ENCODE measurements at places on chromosomes 1 and 21.
A peak's percentile ranks its signal among the peaks of the same experiment; 100 is the strongest.

DNA sequence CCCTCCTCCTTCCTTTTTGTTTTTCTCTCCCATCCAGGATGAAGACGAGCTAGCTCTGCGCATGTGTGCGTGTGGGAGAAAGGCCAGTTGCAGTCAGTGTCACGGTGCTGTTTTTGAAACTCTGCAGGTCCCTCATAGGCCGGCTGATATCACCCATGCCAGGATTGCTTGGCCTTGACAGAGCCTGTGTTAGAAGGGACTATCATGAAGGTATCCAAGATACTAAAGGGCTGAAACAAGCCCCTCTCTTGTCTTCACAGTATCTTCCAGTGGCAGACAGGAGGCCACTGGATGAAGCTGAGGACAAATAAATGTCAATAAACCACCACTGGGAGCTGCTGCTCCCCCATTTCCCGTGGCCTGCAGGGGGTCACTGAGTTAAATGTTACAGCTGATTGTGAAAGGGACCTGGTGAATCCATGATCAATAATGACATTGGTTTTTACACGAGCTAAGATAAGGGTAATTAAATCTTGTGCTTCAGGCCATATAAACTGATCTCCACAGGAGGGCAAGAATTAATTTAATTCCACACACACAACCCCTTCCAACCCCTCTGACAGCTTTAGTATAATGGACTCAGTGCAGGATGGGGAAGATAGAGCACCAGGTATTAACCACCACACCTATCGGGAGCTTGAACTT is 64.6 kb upstream of the TARBP1 start:
- peak; percentile 90 for DNase-seq

DNA sequence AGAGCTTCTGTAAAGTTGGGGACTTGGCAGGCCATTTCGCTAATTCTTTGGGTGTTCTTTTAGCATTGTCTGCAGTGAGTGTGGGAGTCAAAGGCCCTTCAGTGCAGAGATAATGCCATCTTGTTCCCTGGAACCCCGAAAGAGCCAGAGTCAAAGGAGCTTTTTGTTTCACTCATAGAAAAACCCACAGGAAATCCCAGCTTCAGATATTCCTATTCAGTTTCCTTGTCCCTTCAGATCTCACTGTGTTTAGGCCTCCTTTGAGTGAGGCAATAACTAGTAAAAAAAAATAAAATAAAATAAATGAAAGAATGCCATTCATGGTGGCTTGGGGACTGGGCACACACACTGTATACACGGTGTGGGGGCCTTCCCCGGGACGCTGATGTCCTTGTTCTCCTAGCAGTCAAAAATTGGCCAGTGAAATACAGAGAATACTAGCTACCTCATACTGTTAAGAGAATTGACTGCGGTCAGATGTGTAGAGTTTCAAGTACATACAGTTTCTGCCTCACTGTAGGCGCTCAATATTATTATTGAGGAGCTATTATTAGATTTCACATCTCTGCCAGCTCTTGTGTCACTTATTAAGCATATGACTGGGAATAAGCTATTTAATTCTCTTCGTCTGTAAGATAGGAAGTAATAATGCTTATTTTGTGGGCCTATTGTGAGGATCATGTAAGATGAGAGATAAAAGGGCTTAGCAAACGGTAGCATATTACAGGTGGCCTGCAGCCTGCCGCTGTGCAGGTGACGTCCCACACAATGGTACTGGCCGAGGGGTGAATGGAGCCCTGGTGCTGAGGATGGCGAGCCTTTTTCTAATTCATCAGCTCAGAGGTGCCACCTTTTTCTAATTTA is 16.7 kb downstream of the DISC1 start:
- DNase-seq, result peak; percentile 91

- no peak for DNase-seq
Measured at GRCh38 chr1:151535326-151536271, 4.5 kb upstream of the TUFT1 start.

DNA sequence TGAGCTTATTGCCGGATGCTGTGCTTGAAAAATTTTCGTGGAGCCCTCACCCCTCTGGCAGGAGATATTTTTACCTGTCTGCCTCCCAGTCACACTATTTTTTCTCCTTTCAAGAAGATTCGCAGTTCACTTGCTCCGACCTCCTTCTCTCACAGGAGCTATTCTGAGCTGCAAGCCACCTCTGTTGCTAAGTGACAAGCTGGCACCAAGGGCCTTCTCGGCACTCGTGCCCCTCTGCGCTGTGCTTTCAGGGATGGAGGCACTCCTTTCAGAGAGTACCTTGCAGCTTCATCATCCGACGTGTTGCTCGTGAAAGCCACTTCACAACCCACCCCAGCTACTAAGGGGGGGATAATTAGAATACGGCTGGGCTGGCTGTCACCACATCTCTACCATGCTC is 11.6 kb downstream of the SLC6A17 start:
- no peak for DNase-seq

DNA sequence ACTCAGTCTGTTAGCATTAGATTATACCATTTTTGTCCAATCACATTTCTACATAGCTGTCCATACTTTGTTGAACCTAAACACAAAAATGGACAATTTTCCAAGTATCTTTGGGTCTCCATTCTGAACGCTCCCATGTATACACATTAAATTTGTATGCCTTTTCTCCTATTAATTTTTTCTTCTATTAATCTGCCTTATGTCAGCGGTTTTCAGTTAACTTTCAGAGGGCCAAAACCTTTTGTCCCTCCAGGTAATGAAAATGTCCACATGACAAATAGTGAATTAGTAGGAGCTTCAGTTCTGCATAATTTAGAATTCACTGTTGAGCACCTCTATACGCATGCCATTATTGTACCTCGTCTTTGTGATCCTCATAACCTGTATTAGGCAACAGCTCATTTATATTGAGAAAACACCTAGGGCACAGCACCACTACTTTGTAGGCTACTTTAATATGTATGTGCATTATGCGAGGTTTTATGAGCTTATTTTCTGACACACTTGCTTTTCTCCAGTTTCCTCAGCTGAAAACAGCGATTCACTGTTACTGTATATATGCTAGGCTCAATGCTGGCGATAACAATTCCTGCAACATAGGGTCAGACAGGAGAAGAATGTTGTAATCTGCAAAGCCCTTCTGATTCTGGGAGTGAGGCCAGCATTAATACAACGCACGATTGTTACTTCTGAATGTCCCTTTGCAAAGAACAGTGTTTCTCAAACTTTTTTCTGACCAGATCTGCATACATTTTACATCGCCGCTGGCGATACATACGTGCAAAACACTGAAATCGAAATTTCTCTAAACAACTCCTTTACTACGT is 1.1 kb upstream of the ABCD3 start:
- DNase-seq, result peak; percentile 12

DNA sequence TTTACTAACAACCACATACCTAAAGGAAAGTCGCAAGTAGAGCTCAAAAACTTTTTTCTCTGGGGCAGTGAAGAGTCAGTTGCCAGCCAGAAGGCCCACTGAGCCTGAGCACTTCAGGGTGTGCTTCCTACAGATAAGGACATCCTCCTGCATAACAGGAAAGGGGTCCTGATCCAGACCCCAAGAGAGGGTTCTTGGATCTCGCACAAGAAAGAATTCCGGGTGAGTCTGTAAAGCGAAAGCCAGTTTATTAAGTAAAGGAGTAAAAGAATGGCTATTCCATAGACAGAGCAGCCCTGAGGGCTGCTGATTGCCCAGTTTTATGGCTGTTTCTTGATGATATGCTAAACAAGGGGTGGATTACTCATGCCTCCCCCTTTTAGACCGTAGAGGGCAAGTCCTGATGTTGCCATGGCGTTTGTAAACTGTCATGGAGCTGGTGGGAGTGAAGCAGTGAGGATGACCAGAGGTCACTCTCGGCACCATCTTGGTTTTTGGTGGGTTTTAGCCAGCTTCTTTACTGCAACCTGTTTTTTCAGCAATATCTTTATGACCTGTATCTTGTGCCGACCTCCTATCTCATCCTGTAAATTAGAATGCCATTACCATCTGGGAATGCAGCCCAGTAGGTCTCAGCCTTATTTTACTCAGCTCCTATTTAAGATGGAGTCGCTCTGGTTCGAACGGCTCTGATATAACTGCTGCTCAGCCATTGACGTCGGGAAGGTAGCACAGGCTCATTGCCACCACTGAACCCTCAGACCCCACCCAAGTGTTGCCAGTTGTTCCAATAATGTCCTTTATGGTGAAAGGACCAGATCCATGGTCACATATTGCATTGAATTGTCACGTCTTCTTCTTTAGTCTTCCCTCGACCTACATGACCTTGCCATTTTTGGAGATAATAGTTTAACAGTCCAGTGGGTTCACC is 96.6 kb upstream of the ERRFI1 start:
- DNase-seq, result no peak

- DNase-seq, result no peak
Measured at GRCh38 chr1:33973799-33974545, 110.1 kb downstream of the HMGB4 start.

DNA sequence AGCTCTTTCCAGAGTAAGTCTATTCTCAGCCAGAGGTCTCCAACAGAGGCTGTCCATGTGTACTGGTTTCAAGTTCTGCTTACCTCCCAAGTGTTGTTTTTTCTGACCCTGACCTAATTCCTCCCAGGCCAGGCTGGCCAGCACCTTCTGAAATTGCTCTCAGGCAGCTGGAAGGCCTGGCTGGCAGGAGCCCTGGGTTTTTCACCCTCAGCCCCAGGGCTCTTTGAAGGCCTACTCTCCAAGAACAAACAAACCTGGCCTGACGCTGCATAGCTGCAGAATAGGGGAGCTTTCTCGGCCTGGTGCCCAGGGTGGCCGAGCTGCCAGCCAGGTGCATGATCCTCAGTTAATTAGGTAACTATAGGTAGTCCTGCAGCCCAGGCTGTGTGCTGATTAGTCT is 147.5 kb downstream of the CACNA1E start:
- peak; percentile 86 for DNase-seq

DNA sequence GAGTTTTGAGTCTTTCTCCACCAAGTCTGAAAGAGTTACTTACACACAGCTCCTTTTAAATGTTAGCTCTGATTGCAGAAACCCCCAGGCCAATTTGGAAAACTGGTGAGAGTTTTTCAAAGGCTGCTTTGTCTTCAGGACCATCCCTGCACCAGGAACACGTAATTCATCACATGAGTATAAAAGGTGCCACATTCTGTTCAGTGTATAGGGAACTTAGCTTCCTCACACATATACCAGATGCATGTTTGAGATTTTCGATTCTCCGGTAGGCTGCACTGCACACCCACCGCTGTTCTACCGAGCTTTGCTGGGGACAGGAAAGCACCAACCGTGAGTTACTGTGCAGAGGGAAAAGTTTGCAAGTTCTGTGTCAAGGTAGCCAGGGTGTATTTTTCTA is 28.3 kb upstream of the KCNK2 start:
- no peak for DNase-seq

DNA sequence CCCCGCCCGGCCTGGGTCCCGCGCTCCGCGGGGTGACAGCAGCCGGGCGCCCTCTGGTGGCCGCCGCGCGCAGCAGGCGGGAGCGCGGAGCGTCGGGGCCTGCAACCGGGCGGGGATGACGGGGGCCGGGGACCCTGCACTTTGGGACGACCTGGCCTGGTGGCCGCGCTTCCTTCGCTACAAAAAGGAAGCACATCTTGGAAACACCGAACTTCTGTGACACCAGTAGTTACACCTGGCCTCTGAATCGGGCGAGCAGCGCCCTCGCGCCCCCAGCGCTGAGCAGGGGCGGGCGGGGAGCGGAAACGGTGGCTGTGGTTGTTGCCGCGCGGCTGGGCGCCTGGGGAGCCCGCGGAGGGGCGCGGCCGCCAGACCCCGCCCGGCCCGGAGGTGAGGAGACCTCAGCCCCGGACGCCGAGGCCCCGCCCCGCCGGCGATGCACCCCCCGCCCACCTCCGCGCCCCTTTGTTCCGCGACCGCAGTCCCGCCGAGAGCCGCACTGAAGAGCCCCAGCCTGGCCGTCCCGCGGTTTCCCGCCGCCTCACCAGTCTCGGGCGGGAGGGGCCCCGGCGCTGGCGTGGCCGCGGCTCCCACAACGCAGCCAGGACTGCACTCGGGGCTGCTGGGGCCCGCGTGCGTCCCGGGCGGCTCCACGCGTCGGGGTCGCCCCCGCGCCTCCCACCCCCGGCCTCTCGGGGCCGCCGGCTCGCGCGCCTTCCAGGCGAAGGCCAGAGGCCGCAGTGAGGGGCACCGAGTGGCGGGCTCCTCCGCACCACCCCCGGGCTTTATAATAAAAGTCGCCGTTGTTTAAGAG is 59.3 kb downstream of the H3-3A start:
- peak; percentile 91 for DNase-seq

DNA sequence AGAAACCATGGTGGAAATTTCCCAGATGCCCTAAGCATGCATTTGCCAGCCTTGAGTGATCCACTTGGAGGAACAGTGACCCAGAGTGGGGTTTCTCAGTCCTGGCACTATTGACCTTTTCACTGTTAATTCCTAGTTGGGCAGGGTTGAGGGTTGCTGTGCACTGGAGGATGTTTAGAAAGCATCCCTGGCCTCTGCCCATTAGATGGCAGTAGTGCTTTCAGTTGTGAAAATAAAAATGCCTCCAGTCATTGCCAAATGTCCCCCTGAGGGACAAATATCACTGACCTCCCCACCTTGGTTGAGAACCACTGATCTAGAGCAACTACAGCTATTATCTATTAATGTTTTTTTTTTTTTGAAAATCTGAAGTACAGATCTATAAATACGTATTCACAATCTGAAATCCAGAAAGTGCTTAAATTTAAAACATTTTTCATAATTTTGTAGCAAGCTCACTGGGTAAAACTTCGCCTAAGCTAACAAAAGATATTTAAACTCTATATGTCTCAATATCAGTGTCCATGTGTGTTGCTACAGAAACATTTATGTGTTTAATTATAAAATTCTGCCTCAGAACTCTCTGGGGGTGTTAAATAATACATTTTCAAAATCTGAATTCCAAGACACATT is 27.3 kb downstream of the F3 start:
- peak; percentile 15 for DNase-seq

DNA sequence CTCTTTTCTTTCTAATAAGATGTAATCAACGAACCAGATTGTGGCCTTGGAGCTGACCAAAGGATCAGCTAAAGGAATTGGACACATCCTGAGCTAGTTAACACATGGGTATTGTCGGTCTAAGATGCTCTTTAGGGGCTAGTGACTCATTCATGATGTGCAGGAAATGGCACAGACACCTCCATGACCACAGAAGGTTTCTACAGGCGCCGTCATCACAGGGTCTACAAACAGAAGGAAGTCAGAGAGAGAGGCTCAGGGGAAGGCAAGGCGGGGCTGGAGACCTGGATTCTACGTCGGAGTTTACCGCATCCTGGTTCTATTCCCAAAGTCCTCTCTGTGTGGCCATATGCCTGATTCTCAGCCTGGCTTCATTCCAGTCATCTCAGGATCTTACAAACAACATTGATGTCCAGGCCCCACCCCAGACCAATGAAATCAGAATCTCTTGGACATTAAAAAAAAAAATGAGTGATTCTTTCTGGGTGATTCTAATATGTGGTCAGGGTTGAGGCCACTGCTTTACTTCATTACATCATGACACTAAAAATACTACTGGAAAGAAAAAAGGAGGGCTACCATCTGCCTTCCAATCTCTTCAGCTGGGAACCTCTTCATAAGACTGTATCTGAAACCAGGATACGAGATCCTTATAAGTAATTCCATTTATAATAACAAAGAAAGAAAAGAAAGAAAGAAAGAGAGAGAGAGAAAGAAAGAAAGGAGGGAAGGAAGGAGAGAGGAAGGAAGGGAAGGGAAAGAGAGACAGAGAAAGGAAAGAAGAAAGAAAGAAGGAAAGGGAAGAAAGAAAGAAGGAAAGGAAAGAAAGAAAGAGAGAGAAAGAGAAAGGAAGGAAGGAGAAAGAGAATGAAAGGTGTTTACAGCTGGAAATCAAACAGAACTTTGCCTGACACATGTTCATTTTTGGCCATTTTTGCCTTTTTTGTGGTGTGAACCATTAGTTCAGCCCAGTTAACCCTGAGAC is 11.6 kb upstream of the KCNJ15 start:
- DNase-seq, result no peak
